ENCODE measurements at places on chromosomes 4 and X.
A peak's percentile ranks its signal among the peaks of the same experiment; 100 is the strongest.

DNA sequence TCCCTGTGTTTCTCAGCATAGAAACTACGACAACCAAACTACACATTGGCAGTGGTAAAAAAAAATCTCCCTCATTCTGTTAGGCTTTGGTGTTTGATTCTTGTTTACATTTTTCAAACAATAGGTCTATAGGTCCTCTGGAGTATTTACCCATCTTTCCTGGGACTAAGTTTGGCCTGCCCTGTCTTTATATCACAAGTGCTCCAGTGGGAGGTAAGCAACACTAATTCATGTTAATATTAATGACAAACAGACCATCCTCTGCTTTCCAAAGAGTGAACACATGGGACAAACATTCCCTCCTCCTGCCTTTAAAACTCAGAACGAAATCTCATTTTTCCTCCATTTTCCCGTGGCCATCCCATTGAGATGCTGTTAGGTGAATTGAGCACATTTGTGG lies 514.1 kb upstream of the INTU start:
- DNase-seq: no peak

DNA sequence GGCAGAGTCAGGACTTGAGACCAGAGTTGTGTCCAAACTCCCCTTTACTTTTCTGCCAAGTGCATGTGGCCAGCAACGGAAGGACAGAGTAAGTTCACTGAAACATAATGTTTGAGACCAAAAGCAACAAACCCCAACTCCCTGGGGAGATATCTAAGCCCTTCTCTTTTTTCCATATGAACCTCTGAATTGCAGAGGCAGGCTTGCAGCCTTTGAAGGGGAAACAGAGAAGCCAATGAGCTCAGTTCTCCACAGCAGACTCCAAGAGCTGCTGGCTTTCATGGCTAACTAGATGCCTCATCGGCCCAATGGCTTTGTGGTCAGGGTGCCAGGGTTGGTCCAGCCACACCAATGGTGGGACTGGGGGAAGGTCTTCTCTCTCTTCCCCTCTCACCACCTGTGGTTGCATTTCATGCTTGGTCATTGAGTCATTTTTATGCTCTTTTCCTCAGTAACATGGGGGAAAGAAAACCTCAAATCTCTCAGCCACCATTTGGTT lies 34.0 kb downstream of the STARD8 start:
- DNase-seq: no peak

DNA sequence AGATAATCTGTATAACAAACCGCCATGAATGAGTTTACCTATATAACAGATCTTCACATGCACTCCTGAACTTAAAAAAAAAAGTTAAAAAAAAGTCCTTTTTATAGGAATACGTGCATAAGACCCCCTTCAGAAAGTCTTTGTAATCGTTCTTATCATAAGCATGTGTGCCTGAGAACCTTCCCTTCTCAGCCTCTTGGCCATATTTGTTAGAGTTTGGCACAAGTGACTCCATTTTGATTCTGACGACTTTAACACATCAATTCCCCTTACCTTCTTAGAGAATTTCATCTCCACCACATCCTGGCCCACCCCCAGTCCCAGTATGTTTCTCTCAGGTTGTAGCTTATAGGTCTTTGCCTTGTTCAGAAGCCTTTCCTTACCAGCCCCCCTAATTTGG lies 16.0 kb upstream of the ANXA5 start:
- DNase-seq: no peak

- DNase-seq: no peak
These were observed 291.6 kb upstream of the ARSJ start for GRCh38 chr4:114271031-114271430.

DNA sequence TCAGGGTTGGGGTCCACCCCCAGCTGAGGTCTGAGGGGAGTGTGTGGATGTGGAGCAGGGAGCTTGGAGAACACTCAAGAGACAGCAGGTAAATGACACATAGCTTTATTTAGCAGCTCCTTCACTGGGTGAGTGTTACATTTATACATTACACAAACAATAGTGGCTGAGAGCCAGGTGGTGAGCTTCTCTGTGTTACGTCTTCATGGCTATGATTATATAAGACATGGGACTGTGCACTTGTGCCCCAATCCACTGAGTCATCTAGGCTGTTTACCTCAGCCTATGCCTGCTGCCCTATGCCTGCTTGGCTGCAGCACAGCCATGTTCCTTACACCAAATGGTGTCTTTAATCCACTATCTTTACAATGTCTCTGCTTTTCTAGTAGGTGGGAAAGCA lies 459.6 kb downstream of the AFF2 start:
- DNase-seq: no peak

GRCh38 chr4:170259631-170260153 lies 169.9 kb upstream of the AADAT start:
- peak; percentile 83 for DNase-seq

- DNase-seq: peak; percentile 63
These were observed 79.4 kb downstream of the FTHL17 start for GRCh38 chrX:30992381-30992904.

All from retinal pigment epithelial cell (primary cell).